ENCODE measurements at places on chromosomes 1 and 21. TPM values are rescaled to one million over a fixed set of nuclear protein-coding genes. Genes with fewer than 3 reads are reported as not detected.
A peak's percentile ranks its signal among the peaks of the same experiment; 100 is the strongest.

Gene S100A7
- not detected for total RNA-seq

Gene PLA2G2D
- total RNA-seq: not detected

Gene RIPPLY3
- 0.48 TPM for total RNA-seq

DNA sequence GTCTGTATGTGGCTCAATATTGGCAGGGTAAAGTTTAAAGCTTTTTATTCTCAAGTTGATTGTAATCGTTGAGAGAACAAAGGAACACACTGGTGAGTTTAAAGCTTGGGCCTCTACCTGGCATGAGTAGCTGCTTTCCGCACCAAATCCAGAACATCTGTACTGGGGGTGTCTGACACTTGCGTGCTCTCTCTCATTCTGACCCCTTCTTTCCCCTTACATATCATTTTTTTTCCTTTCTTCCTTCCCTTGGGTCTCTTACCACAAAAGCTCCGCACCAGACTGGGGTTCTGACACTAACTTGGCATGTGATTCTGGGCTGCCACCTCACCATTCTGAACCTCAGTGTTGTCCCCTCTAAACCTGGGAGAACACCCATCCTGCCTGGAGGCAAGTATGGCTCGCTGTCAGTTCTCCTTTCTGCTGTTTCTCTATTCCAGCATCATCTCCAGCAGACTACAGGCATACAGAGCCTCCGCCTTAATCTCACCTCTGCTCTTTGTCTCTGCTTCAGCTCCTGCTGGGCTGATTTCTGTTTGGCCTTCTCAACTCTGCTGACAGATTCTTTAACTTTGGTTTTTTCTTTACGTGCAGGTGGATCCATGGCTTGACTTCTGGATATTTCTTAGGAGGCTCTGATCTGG lies 859 bp upstream of the ERMAP start:
- ATAC-seq: no peak

DNA sequence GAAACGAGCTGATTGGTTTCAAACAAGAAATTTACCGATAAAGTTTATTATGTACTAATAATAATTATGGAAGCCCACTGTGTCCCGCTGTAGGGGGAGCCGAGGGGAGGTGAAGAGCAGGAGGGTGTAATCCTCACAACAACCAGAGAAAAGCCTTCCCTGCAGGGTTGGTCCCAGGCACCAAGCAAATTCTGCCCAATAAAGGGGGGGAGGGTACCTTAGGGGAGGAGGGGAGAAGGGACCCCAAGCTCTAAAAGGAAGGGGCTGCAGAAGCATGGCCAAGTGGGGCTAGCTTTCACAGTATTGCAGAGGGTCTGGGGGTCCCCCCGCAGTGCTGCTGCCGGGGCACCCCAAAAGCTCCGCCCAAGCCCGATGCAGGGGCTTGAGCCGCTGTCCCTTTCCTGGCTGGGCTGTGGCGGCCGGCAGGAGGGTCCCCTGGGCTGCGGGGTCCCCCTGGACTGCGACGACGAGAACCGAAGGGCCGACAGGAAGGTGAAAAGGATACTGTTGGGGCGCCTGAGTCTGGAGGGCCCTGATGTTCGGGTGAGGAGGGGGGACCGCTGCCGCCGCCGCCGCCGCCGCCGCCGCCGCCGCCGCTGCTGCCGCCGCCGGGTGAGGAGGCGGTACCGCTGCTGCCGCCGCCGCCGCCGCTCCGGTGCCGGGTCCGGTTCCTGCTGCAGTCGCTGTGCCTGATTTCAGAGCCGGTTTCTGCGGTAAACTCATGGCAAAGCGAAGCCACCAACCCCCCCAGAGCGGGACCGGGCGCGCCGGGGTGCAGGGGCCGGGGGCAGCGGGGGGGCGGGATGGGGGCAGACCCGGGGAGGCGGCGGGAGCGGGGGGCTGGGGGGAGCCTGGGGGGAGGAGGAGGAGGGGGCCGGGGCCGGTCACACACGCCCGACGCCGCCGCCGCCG lies 771 bp downstream of the EIF4G3 start:
- peak; percentile 12 for ATAC-seq

- peak; percentile 46 for ATAC-seq
These were observed 374 bp downstream of the SH2D5 start for GRCh38 chr1:20732071-20732587.

DNA sequence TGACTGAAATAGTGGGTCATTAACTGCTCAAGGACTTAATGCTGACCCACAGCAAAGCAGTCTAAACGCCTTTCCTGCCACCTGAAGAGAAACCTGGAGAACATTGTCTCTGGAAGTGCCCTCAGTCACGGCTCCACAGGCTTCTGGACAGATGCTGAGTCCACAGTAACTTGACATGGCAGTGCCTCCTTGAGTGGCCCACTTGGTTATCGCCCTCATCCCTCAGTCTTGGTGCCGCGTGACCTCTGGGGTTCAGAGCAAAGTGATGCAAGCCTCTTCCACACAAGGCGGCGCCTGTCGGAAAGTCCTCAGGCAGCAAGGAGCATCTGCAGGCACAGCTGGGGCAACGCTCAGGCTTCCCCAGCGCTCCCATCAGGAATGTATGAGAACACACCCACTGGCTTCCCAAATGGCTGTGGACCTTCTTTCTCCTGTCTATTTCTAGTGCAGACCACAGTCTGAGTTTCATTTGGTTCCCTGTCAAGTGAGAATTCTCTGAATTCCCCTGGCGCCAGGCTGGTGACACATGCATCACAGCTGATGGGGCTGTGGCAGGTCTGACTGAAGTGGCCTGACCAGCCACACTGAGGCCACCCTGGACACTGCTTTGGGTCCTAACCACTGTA lies 13.0 kb upstream of the ANGPTL7 start:
- no peak for ATAC-seq

- no peak for ATAC-seq
These were observed 150.9 kb upstream of the ZRANB2 start for GRCh38 chr1:71231751-71232150.

DNA sequence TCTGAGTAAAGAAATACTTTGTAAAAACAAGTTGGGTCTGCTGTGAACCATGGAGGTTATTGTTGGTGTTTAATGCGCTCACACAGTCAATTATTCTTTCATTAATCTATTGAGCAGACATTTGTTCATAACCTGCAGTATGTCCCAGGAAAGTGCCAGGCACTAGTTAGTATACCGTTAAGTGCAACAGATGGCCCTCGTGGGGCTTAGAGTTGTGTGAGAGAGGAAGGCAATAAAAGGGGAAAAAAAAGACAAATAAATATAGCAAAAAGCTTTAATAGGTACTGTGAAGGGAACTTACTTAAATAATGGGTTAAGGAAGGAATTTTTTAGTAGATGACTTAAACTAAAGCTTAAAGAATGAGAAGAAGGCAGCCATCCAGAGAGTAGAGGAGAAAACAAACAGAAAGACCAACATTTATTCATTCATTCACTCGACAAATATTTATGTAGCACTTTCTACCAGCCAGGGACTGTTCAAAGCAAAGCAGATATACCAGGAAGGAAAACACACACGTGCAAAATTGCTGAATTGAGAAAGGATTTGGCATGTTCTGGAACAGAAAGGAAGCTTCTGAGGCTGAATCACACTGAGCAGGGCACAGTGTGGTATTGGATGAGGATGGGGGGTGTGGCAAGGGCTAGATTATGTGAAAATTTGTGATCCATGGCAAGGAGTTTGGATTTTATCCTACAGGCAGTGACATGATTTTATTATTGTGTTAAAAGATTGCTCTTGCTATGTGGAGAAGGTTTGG lies 296.1 kb upstream of the SGIP1 start:
- no peak for ATAC-seq

DNA sequence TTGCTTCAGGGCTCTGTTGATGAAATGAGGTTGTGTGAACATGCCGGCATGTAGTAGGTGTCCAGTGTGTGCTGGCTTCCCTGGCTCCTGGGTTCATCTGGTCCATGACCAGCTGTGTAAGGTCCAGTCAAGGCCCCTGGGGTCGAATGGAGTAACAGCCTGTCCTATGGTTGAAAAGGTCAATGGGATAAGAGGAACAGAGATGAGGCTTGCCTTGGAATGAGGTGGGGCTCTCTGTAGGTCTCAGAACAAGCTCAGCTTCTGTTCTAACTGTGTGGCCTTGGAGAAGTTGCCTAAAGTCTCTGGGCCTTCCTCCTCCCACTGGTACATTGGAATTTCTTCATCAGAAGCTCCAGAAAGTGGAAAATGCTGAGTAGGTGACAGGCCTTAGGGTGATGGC lies 26.6 kb downstream of the RPS6KA1 start:
- ATAC-seq: no peak

DNA sequence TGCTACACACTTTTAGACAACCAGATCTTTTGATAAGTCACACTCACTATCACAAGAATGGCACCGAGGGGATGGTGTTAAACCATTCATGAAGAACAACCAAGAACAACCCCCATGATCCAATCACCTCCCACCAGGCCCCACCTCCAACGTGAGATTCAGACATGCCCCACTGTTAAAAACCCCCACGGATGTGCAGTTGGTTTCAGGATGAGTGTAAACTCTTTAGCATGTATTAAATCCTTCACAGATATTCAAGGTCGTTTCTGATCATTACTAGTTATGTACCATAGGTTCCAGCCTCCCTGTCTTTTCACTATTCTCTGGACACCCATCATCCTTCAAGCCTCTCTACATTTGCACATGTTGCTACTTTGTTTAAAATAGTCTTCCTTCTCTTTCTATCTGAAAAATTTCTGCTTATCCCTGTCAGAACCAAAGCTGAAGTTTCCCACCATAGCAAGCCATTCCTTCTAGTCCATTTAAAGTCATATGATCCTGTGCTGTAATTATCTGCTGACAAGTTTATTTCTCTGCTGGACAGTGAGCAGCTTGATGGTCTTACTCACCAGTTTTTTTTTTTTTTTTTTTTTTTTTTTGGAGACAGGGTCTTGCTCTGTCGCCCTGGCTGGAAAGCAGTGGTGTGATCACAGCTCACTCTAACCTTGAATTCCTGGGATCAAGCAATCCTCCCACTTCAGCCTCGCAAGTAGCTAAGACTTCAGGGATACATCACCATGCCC lies 36.8 kb downstream of the MAP10 start:
- no peak for ATAC-seq

DNA sequence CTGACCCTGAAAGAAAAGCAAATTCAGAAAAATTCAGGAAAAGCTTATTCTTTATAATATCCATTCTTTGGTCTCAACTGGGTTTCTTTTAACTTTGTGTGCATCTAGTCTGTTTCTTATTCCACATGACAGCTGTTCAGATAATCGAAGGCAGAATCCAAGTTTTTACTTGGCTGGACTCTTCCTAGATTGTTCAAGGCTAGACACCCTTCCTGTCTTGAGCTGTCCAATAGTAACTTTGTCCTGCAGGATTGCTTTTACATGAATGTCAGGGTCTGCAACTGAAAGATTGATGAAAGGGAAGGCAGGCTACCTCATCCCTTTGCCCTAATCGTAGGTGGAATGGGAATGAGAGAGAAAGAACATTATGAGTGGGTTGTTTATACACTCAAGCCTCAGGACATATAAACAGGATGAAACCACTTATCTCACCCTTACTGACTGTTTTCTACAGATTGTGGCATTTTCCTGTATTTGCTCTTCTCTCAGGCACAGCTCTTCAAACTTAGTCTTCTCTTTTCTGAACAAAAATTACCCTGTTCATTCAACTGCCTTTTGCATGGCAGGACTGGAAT lies 76.9 kb downstream of the LEPR start:
- ATAC-seq: no peak

DNA sequence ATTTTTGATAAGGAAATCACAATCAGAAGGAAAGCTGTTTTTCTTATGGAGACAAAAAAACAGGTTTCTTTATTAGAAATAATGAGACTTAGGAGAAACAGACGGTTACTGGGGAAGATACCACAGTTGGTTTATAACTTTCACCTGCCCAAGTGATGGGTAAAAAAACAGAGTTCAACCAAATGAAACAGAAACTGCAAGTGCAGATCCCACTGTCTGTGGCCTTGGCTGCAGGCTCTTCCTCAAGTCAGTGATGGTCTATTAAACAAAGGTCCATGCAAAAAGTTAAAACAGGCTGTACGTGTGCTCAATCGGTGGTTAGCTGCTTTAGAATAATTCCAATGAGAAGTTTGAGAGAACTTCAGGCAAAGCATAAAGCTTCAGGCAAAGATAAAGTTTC lies 112.1 kb upstream of the NEGR1 start:
- ATAC-seq: no peak

GRCh38 chr1:229377429-229377828 lies 34.6 kb upstream of the CCSAP start:
- no peak for ATAC-seq

Data from activated T-helper 17 cell treated with anti-CD3 and anti-CD28 coated beads, Interleukin-2, amount 50 U/mL, for 72 hours (primary cell).